NCI-H460 (cell line): ENCODE measurements at places on chromosomes 11 and 22.
A peak's percentile ranks its signal among the peaks of the same experiment; 100 is the strongest.

DNA sequence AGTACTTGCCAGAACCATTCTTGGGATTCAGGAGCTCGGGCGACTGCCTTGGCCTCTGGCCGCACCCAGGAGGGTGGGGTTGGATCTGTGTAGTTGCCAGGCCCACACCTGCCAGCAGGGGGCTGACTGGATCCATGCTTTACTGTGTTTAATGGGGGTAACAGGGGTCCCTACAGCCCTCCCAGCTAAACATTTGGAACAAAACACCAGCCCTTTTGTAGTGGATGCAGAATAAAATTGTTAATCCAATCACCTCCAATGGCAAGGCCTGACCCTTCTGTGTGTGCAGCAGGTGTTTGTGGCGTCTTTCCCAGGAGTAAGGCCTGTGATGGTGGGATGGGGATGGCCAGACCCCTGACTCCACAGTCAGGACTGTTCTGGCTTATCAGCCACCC, 22.5 kb downstream of the SUN2 start:
- peak; percentile 12 for DNase-seq

GRCh38 chr22:32545801-32546200, 71.2 kb downstream of the FBXO7 start:
- no peak for DNase-seq

- DNase-seq = no peak
These were observed 8.5 kb downstream of the TMEM132A start for GRCh38 chr11:60932605-60933356.

DNA sequence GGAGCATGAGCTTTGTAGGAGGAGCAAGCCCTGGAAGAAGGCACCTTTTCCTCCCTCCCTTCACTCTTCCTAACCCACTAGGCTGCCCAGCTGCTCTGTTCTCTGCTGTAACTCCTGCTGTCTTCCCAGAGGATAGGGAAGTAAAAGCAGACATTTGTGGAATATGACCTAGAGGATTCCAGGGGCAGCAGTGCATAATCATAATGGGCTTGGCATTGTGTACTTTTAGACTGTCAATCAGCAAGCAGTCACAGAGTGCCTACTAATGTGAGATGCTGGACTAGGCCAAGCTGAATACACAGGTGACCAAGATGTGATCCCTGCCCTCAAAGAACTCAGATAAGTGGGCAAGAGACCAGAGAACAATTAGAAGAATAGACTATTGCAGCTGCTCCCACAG, 133.0 kb downstream of the NAV2 start:
- no peak for DNase-seq

- DNase-seq = no peak
These were observed 49.8 kb upstream of the CYP2D6 start for GRCh38 chr22:42180349-42180842.

- no peak for DNase-seq
These were observed 28.4 kb downstream of the ARHGAP32 start for GRCh38 chr11:129163714-129164164.
